ENCODE measurements at places on chromosomes 1 and 21.

DNA sequence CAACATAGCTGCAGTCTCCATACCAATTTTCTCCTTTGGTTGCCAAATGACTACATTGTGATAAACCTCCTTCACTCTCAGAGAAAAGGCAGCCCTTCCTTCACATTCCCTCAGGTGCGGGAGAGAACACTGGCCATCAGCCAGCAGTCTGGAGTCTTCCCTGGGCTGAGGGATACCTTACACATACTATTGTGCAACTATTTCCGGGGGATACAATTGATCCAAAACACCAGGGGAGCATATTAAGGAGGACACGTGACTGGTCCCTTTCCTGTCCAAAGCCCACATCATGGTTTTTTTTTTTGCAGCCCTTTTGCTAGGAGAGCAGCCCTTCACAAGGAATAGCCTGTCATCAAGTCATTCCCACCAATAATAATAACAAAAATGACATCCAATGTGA lies 172.1 kb upstream of the ZRANB2 start:
- DNase-seq: no peak

GRCh38 chr1:158838660-158839059 lies 7.5 kb downstream of the MNDA start:
- no peak for DNase-seq

DNA sequence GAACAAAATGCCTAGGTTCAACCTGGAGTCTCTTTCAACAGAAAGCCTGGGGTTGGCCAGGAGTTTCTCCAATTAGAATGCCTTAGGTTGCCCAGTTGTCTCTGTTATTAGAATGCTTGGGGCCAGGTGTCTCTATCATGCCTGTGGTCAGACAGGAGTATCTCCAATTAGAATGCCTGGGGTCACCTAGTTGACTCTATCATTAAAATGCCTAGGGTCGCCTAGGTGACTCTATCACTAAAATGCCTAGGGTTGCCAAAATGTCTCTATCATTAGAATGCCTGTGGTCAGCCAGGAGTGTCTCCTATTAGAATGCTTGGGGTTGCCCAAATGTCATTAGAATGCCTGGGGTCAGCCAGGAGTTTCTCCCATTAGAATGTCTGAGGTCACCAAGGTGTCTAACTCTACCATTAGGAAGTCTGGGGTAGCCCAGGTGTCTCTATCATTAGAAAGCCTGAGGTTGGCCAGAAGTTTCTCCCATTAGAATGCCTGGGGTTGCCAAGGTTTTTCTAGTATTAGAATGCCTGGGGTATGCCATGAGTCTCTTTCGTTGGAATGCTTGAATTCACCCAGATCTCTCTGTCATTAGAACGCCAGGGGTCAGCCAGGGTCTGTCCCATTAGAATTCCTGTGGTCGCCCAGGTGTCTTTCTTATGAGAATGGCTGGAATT lies 57.9 kb downstream of the RNF187 start:
- no peak for DNase-seq

DNA sequence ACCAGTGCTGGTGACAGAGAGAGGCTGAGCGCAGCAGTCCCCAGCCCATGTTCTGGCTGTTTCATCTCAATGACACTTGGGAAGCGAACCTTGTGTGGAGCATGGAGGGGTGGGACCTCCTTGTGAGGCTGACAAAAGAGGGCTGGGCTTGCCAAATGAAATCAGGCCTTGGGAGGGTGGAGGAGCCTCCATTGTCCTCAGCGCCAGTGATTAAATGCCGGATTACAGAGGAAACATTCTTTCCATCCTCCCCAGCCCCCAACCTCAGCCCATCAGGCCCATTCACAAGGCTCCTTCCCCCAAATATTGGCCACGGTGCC lies 63.3 kb upstream of the PAXBP1 start:
- DNase-seq: no peak

DNA sequence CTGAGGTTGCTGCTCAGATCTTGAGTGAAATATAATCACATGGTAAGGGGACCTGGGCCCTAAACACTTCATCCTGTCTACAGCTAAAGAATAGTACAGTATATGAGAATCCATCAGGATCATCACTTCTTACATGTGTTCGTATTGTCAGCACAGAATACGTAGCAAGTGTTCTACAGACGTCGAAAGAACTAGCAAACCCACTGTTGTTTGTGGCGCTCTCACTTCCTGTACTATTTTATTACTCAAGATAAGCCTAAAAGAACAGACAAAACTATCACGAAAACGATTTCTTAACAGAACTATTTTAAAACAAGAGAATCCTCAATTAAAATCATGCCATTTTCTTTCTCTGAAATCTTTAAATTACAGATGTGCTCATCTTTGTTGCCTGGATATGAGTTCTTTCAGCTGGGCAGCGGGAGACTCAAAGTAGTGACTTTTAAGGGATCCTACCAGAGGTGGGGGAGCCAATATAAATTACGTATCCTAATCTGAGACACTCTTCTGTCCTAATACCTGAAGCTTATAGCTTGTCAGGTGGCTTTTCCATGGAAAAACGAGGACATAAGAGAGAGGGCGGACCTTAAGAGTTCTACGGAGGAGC lies 724 bp downstream of the ST7L start:
- peak; percentile 45 for DNase-seq

- DNase-seq: peak; percentile 8
These were observed 738 bp upstream of the CDC42BPA start for GRCh38 chr1:227318853-227319607.

DNA sequence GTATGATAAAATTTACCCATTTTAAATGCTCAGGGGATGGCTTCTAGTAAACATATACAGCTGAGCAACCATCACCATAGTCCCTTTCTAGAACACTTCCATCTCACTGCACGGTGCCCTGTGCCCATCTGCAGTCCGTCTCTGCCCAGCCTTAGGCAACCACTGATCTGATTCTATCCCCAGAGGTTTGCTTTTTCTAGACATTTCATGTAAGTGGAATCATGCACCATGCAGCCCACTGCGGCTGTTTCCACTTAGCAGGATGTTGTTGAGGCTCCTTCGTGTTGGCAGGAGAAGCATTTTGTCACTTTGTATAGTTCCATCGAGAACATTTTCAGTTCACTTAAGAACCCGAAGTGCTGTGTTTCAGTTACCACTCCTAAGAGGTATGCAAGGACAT lies 27.8 kb upstream of the VAMP3 start:
- DNase-seq: no peak

GRCh38 chr1:110370827-110371226 lies 20.0 kb downstream of the SLC16A4 start:
- no peak for DNase-seq

All from CD4-positive, alpha-beta T cell treated with Interleukin-6 for 4 hours (primary cell).